ENCODE measurements at places on chromosomes 1 and 21. TPM values are rescaled to one million over a fixed set of nuclear protein-coding genes. Genes with fewer than 3 reads are reported as not detected.
A peak's percentile ranks its signal among the peaks of the same experiment; 100 is the strongest.

ZSCAN20 gene
- 16.2 TPM for total RNA-seq

- DNase-seq: peak; percentile 76
These were observed 46.4 kb upstream of the NBL1 start for GRCh38 chr1:19597496-19598309.

SHISAL2A gene
- not detected for total RNA-seq

- no peak for DNase-seq
These were observed 18.0 kb downstream of the UBE2T start for GRCh38 chr1:202323731-202324130.

- DNase-seq: no peak
These were observed 27.1 kb upstream of the DAB1 start for GRCh38 chr1:57450981-57451380.

ABCG1 gene
- total RNA-seq: 111 TPM

Measured in dermis blood vessel endothelial cell (primary cell).